ENCODE measurements at places on chromosomes 12 and 14.

DNA sequence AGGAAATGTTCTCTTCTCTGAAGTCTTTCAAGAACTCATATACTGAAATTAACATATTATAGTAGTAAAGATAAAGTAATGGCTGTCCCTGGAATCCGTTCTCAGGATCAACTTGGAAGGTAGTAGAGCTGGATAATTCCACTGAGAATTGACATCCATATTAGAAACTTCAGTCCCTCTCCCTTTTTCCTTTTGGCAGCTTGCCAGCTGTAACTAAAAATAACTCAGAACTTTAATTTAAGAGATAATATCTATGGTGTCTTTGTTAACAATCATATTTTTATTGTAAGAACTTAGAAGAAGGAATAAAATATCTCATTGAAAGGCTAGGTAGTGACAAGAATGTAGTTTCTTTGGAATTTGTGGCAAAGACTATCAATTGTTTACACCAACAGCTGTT, 61.4 kb upstream of the PLEKHA5 start:
- DNase-seq: no peak

DNA sequence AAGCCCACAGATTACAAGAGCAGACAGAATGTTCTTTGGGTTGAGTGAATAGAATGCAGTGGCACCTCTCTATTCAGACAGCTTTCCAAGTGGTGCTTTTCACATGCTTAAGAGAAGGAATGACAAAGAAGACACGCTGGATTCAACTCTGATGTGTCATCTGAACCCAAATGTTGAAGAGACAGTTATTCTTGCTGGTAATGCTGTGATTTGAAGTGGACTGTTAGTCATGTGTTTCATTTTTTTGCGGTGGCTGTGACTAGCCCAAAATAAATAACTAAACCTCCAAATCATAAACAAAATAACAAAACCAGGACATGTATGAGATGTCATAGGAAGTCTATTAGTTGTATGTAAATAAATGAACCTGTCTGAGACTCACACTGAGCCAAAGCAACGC, 391.8 kb upstream of the PRICKLE1 start:
- DNase-seq: no peak

GRCh38 chr12:129772501-129773493, 131.0 kb downstream of the TMEM132D start:
- peak; percentile 53 for DNase-seq

- DNase-seq: no peak
These were observed 40.6 kb downstream of the C12orf42 start for GRCh38 chr12:103455020-103455763.

DNA sequence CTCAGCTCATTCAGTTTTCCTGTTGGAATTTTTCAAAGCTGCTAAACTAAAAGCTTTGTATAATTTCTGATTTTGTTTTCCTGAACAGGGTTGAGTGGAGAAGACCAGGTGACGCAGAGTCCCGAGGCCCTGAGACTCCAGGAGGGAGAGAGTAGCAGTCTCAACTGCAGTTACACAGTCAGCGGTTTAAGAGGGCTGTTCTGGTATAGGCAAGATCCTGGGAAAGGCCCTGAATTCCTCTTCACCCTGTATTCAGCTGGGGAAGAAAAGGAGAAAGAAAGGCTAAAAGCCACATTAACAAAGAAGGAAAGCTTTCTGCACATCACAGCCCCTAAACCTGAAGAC, 367.1 kb upstream of the OR4E1 start:
- no peak for DNase-seq

GRCh38 chr12:76508128-76508980, 51.2 kb downstream of the OSBPL8 start:
- no peak for DNase-seq

GRCh38 chr12:116529048-116529447, 30.1 kb upstream of the MAP1LC3B2 start:
- no peak for DNase-seq

DNA sequence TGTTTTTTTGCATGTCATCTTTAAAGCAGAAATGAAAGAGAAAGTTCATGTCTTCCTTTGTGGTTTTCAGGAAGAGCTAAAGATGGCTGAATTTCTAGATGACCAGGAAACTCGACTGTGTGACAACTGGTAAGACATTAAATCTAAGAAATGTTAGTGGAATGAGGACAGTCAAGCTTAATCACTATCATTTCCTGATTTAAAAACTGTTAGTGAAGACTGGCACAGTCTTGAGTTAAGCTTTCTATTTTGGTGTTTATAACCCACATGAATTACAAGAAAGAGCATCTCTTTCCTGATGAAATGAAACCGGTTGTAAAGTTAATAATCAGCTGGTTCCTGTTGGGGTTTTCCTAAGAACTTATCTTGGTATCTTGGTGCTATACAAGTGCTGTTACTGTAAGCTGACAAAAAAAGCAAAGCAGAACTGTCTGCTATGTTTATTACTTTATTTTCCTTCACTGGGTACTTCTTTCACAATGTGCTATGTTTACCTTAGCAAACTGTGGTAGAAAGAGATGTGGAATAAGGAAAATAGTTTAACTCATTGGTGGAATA, 5.2 kb downstream of the TRAFD1 start:
- DNase-seq: no peak

DNA sequence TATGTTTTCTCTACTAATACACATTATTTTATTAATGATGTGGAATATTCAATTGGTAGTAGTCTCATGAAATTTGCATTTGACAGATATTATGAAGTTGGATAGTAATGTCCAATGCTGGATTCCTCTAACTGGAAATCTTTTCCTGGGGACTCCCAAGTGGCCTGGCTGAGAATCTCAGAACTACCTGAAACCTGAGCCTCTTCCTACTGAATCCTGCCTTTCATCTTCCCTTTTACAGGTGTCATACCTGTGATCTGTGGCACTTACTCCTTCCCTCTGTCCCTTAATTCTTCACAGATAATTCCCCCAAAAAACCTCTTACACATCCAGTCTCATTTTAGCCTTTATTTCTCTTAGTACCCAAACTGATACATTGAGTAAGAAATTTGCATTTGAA, 89.7 kb upstream of the MYF6 start:
- DNase-seq: no peak

Data from fibroblast of skin of left biceps (primary cell).